ENCODE measurements at places on chromosomes 6 and 20.

- no peak for DNase-seq
Observed at GRCh38 chr6:30158475-30159040, 2.5 kb downstream of the TRIM10 start.

- DNase-seq: no peak
Observed at GRCh38 chr6:137853569-137854213, 13.4 kb upstream of the TNFAIP3 start.

GRCh38 chr20:34720266-34720665, 16.1 kb downstream of the TP53INP2 start:
- no peak for DNase-seq

GRCh38 chr6:119552021-119552420, 202.5 kb upstream of the MAN1A1 start:
- no peak for DNase-seq

- no peak for DNase-seq
Observed at GRCh38 chr6:142569676-142570075, 267.9 kb downstream of the ADGRG6 start.
